ENCODE measurements at places on chromosomes 1 and 21.

DNA sequence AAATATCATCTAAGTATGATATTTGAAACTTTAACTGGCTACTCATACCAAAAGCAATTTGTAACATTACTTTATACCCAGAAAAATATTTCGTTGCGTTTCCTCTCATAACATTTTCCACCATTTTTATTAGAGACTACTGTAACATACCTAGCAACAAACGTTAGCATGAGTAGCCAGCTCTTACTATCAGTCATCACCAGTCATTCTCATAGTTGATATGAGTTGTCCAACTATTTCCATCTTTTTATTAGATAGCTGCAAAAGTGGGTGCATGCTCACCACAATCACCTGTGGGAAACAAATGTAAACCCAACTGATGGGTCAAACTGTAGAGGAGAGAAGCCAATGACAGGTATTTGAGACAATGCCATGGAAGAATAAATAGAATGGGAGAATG is 114.6 kb downstream of the AKT3 start:
- no peak for DNase-seq

- no peak for DNase-seq
Observed at GRCh38 chr1:7274256-7274655, 489.0 kb downstream of the CAMTA1 start.

GRCh38 chr1:53766831-53767405 is 28.0 kb upstream of the GLIS1 start:
- DNase-seq = peak; percentile 13

- DNase-seq = no peak
Observed at GRCh38 chr1:47184090-47184821, 5.6 kb downstream of the PDZK1IP1 start.

- DNase-seq = no peak
Observed at GRCh38 chr1:78052685-78053405, 7.1 kb downstream of the GIPC2 start.

GRCh38 chr1:91440847-91441246 is 36.2 kb upstream of the HFM1 start:
- peak; percentile 7 for DNase-seq

- DNase-seq = no peak
Observed at GRCh38 chr1:5385956-5386355, 606.3 kb downstream of the NPHP4 start.

DNA sequence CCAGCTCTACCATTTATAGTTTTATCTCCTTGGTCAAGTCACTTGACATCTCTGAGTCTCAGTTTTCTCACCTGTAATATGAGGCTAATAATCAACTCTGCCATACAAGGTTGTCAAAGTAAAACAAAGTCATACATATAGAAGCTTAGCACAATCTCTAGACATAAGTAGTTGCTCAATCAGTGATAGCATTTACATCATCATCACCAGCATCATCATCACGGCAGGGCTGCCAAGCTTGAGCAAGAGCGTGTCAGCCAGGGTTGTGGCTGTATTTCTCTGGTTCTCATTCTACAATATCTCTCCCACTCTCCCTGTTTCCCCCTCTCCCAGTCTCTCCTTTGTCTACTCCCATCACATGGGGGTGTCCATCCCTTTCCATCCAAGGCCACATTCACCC is 41.7 kb upstream of the COA6 start:
- no peak for DNase-seq

DNA sequence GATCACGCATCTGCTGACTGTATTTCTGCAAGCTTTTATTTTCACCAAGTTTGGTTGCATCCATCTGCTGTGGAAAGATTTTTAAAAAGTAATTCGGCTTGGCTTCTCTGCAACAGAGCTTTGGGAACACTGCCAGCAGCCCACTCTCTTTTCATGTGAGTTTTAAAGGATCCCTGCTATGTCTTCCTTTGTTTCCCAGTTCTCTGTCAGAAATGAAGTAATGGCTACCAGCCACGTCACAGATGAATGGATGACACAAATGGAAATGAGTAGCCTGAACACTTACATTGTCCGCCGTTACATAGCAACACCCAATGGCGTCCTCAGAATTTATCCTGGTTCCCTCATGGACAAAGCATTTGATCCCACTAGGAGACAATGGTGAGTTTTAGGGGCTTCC is 80.6 kb upstream of the RAVER2 start:
- DNase-seq = no peak

DNA sequence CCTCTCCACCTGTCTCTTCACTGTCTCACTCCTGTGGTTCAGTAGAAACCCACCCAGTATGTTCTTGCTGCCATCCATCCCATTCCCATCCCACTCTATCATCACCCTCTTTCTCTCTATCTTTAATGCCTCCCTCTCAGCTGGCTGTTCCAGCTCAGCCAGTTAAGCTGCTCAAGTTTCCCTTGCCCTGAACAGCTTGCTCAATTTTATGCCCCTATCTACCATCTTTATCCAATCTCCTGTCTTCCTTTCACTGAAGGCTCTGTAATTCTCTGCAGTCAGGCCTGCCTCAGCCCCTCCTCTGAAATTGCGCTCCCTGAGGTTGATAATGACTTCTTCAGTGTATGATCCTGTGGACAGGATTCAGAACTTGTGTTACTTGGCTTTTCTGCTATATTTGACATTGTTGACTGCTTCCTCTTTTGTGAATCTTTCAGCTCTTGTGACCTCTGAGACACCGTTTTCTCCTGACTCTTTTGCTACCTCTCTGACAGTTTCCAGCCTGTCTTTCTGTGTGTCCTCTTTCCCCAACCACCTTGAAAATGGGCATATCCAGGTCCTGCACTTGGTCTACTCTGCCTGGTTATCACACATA is 13.9 kb upstream of the BCAR3 start:
- DNase-seq = no peak

GRCh38 chr1:8925406-8925805 is 20.3 kb upstream of the CA6 start:
- no peak for DNase-seq

GRCh38 chr1:30332116-30333094 is 391.0 kb downstream of the MATN1 start:
- no peak for DNase-seq
